Kasumi-1 (cell line): ENCODE measurements at places on chromosomes 7 and 10.

- no peak for DNase-seq
Measured at GRCh38 chr7:35316549-35316948, 62.6 kb upstream of the TBX20 start.

DNA sequence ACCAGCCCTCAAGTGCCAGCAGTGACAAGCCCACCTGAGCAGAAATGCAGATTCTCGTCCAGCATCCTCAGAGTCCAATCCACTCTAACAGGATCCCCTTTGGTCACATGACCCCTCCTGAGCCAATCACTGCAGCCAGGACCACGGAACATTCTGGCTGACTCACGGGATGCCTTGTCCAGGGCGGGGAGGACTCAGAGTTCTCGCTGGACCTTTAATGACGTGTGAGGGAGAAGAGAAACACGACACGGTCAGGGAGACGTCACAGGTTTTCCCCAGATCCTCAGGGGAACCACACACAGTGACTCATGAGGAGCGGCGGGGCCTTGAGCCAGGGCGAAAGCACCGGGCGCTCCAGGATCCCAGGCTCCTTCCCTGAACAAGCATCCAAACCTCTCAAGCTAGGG is 155.7 kb downstream of the PTPRN2 start:
- DNase-seq = no peak

GRCh38 chr7:2715341-2716231 is 27.6 kb downstream of the AMZ1 start:
- DNase-seq = peak; percentile 49

DNA sequence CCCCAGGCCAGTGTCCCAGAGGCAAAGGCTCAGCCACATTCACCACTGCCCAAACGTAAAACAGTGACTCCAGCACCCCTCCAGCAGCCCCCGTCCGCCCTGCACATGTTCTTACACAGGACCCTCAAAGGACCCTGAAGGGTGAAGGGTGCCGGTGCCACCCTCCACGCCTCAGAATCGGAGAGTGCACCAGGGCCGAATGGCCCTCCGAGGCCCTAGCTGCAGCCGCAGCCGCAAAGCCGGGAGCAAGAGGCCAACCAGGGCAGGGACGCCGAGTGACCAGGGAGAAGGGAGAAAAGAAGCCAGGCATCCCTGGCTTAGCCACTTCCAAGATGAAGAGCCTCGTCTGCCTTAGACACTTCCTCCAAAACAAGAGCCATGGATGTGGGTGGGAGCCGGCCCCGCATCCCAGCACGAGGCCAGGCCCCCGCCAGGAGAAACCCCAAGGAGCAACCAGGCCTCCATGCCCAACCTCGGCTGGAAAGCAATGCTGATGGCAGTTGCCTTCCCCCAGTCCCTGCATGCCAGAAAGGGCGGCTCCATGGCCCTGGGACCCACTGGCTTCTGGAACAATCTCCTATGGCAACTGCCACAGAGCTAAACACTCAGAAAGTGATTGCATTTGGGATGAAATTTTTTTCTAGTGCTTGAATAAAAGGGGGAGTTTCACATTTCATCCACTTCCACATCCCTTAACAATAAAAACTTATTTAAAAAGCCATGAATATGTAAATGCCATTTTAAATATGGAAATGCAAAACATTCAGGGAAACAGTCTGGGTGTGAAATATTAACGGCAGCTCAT is 92.3 kb downstream of the MAD1L1 start:
- no peak for DNase-seq

- DNase-seq = no peak
Measured at GRCh38 chr7:36109013-36109627, 43.9 kb upstream of the EEPD1 start.

DNA sequence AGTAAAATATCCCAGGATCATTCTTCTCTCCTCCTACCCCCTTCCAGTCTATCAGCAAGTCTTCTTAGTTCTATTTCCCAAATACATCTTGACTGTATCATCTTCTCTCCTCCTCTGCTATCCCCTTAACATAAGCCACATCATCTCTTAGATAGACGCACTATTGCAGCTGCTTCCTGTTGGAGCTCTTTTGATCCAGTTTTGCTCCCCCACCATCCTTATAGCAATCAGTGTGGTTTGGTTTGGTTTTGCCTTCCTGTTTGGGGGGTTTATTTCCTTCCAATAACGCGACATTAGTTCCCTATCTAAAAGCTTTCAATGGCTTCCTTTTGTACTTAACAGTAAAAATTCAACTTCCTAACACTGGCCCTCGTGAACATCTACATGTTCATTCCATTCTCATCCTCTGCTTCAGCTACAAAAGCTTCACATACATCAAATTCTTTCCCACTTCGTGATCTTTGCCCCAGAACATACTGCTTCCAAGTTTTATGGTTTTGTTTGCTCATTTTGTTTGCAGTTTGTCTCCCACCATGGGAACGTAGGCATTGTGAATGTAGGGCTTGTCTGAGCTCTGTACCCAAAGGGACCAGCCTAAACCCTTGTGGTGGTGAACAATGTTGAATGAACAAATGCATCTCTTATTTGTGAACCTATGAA is 33.7 kb upstream of the PLXDC2 start:
- DNase-seq = peak; percentile 92

- no peak for DNase-seq
Measured at GRCh38 chr7:87882151-87882937, 6.1 kb downstream of the DBF4 start.

DNA sequence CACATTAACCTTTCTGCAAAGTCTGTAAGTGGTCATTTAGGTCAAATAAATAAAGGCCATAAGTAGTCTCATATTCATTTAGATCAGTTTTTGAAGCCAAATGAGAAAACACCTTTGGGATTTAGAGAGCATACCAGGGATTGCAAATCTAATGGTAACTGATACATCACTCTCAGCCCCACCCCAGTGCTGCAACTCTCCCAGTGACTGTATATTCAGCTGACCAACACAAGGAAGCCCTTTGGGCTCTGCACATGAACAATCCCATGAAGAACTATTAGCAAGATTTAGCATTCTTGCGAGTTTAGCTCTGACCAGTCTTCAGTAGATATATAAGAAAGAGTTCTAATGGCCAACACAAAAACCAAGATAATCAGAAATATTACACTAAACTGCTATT is 252.3 kb downstream of the CSTF2T start:
- no peak for DNase-seq

- DNase-seq = peak; percentile 58
Measured at GRCh38 chr10:29496341-29497162, 138.2 kb downstream of the SVIL start.

DNA sequence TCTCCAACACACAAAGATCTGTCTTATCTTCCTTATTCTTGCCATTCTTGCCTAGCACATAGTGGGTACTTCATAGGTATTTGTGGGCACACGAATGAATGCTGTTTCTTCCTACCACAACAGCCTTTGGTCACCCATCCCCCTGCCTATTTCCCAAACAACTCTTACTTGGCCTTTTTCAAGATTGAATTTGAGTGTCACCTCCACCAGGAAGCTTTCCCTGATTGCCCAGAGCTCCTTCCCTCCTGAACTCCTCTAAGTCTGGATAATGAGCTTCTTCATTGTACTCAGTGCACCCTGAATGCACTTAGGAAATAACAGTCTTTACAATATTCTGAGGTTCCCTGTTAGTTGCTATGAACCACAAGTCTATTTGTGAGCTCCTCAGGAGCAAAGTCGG is 11.6 kb upstream of the PDZD8 start:
- no peak for DNase-seq

- peak; percentile 73 for DNase-seq
Measured at GRCh38 chr10:61904733-61905725, 3.5 kb downstream of the ARID5B start.

DNA sequence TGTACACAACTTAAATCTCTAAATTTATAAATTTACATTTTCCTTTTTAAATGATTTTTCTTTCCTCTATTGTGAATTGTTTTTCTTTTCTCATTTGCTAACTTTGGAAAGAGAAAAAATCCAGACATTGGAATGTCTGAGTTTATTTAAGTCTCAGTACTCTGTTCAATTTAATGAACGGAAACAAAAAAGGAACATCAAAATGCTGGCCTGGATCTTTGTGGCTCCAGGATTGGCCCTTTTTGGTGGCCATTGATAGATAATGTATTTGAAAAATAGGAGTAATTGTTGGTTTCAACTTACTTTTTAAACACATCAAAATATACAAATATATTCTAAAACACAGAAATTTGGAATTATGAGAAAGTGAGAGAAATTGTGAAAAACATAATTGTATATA is 336.0 kb downstream of the SUGCT start:
- no peak for DNase-seq

- peak; percentile 94 for DNase-seq
Measured at GRCh38 chr10:52466464-52466863, 152.4 kb downstream of the DKK1 start.

- no peak for DNase-seq
Measured at GRCh38 chr10:117133273-117134055, 4.6 kb downstream of the VAX1 start.

- no peak for DNase-seq
Measured at GRCh38 chr7:16430133-16430532, 8.8 kb upstream of the CRPPA start.

DNA sequence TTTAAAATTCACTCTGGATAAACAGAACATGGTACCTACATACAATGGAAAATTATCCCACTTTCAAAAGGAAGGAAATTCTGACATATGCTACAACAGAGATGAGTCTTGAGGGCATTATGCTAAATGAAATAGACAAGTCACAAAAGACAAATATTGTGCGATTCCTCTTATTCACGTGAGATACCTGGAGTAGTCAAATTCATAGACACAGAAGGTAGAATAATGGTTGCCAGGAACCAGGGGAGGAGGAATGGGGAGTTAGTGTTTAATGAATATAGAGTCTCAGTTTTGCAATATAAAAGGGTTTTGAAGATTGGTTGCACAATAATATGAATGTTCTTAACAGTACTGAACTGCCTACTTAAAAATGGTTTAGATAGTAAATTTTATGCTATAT is 69.8 kb upstream of the WAC start:
- no peak for DNase-seq

GRCh38 chr10:42850931-42851330 is 68.3 kb downstream of the BMS1 start:
- no peak for DNase-seq

DNA sequence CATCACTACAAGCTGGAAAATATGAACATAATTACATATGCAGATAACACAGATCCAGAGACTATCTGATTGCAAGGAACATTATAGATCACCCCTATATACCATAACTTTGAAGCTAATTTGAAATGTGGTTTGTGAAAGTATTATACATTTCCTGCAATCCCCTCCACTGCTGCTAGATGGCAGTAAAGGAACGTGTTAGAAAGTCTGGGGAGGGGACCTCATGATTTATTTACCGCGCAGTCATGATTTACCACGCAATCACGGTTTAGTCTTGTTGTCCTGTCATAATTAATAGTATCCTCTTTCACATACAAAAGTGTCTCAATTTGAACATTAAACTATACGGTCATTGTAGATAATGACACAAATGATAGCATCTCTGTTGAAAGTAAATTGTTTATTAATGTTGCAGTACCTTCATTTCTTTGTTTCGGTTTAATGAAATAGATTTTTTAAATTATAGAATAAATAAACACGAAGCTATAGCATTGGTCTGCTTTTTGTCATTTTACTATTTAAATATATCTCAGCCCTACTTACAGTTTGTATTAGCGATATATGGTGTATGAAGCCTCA is 145.3 kb upstream of the PRSS1 start:
- peak; percentile 78 for DNase-seq

GRCh38 chr10:64468219-64468618 is 947.0 kb downstream of the REEP3 start:
- no peak for DNase-seq

- DNase-seq = no peak
Measured at GRCh38 chr10:74754381-74754821, 72.0 kb upstream of the KAT6B start.

GRCh38 chr10:27628621-27629020 is 117.0 kb downstream of the MKX start:
- no peak for DNase-seq

GRCh38 chr10:100522107-100522801 is 2.6 kb upstream of the SEC31B start:
- DNase-seq = no peak

- DNase-seq = no peak
Measured at GRCh38 chr10:86001521-86001920, 365.1 kb downstream of the GRID1 start.

- DNase-seq = no peak
Measured at GRCh38 chr10:62885684-62886461, 69.7 kb upstream of the EGR2 start.
